ENCODE measurements at places on chromosomes 6 and 20.

- DNase-seq, result no peak
Observed at GRCh38 chr6:42071881-42072583, 21.7 kb downstream of the TAF8 start.

DNA sequence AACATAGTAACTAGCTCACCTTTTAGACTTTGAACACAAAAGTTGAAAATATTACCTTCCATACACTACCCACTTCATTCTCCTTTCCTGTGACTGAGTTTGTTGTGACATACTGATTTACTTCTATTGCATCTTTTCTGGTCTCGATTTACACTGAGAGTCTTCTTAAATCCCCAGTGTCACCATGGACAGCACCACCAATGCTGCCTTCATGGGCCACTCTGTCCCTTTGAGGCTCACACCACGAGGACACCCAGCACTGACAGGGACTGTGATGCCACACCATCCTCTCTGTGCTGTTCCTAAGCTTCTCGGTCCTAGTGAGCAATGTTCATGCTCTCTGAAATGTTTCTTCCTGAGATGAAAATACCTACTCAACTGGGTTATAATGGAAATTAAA lies 337.1 kb upstream of the IRAK1BP1 start:
- no peak for DNase-seq

DNA sequence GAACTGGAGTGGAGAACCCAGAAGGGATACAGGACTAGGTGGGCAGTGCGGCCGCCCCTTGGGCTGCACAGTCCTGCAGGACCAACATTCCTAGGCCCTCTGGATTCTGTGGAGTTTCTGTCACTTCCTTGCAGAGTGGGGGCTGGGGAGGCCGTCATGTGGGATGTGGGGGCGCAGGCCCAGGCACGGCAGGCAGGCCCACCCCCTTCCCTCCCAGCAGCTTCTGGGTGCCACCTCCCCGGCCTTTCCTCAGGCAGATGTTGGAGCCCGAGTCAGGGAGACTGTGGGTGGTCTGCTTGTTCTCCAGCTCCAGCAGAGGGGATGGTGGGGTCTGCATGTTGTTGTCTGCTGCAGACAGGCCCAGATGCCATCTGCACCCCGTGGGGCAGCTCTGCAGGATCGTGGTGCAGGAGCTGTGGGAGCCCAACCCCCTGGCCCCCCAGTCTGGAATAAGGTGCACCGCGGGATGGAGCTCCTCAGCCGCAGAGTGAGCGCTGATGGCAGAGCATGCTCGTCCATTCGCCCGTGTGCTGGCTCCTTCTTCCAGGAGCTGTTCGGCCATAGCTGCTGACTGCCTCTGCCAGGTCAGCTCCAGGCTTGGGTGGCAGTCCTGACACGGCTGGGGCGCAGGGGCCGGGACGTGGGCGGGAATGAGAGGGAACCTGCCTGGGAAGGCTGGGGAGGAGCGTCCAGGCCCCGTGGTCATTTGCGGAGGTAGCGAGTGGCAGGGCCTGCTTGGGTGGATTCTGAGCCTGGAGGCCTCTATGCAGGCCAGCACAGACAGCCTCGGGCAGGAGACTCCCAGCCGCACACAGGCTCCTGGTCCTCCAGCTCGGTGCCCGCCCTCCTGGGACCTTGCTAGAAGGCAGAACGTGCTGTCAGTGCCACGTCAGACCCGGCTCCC lies 18.1 kb downstream of the SLC17A9 start:
- no peak for DNase-seq

DNA sequence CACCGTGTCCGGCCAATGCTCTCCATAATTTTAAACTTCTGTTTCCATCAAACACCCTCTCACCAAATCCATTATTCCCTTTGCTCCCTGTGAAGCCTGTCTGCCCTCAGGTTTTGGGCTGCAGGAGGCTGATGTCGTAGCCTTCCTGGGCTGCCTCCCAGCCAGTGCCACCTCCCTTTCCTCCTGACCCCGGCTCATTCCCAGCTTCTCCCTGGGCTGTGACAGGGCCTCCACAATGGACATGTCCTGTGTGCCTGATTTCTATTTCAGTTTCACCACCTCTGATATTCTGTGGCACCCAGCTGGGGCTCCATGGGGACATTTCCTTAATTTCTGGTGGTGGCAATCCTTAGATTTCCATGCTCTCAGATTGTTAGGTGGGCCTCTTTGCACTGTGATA lies 28.8 kb downstream of the IL20RA start:
- no peak for DNase-seq

GRCh38 chr6:113763311-113763766 lies 93.8 kb upstream of the MARCKS start:
- no peak for DNase-seq

DNA sequence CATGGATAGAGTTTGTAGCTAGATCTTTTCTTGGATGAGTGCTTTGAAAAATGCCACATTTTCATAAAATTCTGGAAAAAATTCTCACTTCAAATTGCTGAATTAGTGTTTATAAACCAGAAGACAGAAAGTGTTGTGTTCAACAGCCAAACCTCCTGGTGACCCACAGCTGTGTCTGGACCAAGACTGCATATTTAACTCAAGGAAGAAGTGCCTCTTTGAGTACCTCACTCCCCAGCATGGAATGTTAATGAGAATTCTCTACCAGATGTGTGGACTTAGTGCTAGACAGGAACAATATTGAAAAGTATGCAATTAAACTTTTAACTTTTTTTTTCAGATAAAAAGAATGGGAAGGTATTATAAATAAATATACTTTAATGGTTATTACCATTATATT lies 609.3 kb downstream of the COL12A1 start:
- DNase-seq, result no peak

- no peak for DNase-seq
Observed at GRCh38 chr20:51661609-51662178, 106.5 kb downstream of the ATP9A start.

- DNase-seq, result no peak
Observed at GRCh38 chr6:153662982-153663381, 376.1 kb upstream of the OPRM1 start.

DNA sequence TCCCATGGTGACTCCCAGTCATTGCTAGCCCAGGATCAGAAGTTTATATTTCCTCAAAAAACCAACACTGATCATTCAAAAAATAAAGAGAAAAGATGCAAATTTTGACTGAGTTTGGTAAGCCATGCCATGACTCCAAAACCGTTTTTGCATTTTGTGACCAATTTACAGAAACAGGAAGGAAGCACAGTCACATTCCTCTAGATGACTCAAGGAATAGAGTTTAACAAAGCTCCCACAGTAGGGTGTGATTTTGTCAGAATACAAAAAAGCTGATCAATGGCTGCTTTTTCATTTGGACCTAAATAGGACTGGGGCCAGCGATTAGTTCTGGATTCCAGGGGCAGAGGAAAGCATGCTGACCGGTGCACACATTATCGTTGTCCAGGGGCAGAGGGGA lies 179.4 kb upstream of the AFDN start:
- DNase-seq, result no peak

- no peak for DNase-seq
Observed at GRCh38 chr20:32110173-32110704, 725 bp downstream of the TM9SF4 start.

- no peak for DNase-seq
Observed at GRCh38 chr6:92371211-92372208, 1047.8 kb downstream of the EPHA7 start.

DNA sequence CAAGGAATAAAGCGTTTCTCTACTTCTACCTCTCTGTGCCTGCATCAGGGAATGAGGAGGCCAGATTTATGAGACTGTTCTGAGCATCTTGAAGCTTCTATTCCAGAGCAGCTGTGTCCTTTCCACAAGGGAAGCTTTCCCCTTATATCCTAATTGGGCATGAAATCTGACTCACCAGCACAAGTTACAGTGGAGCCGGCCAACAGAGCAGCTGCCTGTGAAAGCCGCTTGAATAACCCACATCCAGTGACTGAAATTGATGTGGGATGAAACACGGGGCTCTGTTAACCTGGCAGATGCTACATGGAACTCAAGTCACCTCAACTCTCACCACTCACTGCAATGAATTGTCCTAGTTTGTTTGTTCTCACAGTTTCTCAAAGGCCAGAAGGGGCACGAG lies 400.3 kb downstream of the TFAP2A start:
- no peak for DNase-seq

DNA sequence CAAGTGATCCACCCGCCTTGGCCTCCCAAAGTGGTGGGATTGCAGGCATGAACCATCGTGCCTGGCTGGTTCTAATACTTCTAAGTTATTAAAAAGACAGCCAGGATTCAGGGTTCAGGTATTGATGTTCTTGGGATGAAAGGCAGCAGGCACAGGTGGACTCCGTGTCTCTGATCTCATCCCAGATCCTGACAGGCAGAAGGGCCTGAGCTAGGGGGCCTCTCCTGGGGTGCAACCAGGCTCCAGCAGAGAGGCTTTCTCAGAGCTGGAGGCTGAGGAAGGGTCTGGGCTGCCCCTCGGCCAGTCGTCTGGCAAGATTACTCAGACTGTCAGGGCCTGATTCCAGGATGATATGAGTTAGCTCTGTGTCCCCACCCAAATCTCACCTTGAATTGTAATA lies 106.3 kb downstream of the SCML4 start:
- no peak for DNase-seq

DNA sequence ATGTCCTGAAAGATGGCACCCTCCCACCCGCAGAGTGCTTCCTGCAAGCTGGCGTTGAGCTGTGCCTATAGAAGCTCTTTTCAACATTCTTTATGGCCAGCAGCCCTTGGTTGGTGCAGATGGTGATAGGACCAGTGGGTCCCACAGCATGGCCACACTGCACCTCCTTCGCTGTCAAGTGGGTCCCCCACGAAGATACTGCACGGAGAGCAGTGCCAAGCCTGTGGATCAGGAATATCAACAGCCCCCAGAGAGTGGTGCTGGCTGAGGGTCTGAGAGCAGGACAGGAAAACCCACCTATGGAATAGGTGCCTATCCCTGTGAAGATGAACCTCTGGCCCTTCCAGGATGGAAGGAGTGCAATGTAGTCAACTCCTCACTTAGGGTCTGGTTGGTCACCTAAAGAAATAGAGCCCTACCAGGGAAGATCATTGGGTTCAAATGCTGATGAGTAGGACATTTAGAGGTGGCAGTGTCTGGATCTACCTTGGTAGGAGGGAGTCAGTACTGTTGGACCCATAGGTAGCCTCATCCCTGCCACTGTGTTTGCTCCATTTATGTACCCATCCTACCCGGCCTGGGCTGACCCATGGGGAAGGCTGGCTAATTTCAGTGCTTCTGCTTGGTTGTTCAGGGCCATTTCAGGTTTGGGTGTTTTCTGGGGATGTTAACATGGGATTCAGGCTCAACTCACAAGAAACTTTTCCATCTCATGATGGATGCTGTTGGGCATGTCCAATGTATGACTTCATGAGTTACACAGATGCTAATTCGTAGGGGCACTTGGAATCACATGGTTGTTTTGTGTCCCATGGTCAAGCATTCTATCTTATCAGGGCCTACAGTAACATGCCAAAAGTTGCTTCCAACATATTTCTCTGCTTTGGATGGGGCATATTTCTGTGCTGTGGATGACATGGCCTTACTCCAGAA lies 33.4 kb upstream of the MICB start:
- no peak for DNase-seq

- no peak for DNase-seq
Observed at GRCh38 chr6:17577059-17577458, 23.0 kb upstream of the FAM8A1 start.

GRCh38 chr6:39154705-39155104 lies 39.7 kb upstream of the SAYSD1 start:
- no peak for DNase-seq

DNA sequence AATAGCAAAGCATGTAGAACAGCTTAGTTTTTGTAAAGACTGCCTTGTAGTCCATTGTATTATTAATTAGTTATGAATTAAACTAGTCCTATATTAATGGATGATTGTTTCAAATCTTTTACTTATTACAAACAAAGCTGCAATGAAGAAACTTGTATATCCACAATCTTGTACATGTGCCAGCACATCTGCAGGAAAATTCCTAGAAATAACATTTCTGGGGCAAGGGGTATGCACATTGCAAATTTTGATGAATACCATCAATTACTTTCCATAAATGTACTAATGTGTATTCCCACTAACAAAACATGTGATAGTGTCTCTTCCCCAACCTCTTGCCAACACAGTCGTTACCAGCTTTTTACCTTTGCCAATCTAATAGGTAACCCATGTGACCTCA lies 73.6 kb upstream of the AKAP12 start:
- no peak for DNase-seq

DNA sequence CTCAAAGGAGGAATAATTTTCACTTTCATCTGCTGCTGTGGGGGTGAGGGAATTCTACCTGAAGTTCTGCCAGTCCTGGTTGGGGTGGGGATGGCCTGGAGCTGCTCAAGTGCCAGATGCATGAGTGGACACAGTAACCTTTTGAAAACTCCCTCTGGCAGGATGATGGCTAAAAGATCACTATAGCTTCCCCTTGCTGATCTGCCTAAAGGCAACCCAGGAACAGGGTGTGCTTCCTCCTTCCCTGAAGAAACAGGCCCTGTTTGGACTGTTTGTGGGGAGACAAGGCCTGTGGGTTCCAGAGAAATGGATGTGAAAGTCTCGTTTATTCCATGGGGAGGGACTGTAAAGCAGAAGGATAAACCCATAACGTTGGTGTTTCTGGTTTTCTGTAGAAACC lies 176.9 kb downstream of the DTNBP1 start:
- DNase-seq, result no peak

- no peak for DNase-seq
Observed at GRCh38 chr20:45336530-45337366, 11.5 kb downstream of the SDC4 start.

- no peak for DNase-seq
Observed at GRCh38 chr20:50371878-50372769, 138.1 kb upstream of the PTPN1 start.

- DNase-seq, result no peak
Observed at GRCh38 chr6:146224449-146224848, 195.6 kb downstream of the GRM1 start.

DNA sequence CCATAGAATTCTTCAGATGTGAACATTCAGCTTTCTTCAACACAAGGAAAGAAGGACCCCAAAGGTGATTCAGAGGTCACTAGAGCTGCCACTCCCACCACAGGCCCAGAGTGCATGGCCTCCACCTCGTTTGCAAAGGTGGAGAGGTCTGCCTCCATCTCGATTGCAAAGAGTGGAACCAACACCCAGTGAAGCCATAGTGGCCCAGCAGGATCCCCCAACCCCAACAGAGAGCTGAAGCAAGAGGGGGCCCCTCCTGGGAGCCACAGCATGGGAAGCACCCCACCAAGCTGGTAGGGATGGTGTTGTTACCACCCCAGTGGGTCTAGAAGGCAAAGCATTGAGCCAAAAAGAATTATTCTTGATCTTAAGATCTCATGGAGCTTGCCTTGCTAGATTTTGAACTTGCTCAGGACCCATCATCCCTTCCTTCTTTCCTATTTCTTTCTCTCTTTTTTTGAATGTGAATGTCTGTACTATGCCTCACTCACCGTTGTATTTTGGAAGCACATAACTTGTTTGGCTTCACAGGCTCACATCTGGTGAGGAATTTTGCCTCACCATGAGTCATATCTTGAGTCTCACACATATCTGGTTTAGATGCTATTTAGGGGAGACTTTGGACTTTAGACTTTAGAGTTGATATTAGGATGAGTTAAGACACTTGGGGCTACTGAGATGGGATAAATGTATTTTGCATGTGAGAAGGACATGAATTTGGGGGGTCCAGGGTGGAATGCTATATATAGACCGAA lies 119.2 kb downstream of the ANKRD60 start:
- no peak for DNase-seq

GRCh38 chr6:133467982-133468380 lies 226.8 kb downstream of the EYA4 start:
- DNase-seq, result no peak

All from globus pallidus (tissue), 1 donor.